ENCODE measurements at places on chromosomes 1 and 21.

DNA sequence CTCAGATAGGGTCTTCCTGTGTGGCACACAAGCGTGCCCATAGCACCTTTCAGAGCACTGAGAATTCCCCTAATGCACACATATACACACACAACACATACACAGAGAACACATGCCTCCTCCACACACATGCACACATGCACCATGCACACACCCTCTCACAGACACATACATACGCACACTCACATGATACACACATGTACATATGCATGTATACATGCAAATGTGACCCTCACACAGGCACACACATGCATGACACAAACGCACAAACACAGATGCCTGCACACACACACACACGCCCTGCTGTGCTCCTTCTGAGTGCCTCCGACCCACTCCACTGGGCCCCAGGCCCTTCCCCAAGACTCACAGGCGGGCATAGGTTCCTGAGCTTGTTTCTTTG is 251.0 kb downstream of the PTPRU start:
- no peak for DNase-seq

GRCh38 chr1:222326006-222326709 is 221.7 kb downstream of the HHIPL2 start:
- no peak for DNase-seq

- DNase-seq, result no peak
Observed at GRCh38 chr1:238552271-238552670, 661.5 kb upstream of the ZP4 start.

GRCh38 chr1:202146993-202147392 is 2.5 kb upstream of the ARL8A start:
- DNase-seq, result no peak

- no peak for DNase-seq
Observed at GRCh38 chr1:100573960-100574359, 36.0 kb downstream of the GPR88 start.

DNA sequence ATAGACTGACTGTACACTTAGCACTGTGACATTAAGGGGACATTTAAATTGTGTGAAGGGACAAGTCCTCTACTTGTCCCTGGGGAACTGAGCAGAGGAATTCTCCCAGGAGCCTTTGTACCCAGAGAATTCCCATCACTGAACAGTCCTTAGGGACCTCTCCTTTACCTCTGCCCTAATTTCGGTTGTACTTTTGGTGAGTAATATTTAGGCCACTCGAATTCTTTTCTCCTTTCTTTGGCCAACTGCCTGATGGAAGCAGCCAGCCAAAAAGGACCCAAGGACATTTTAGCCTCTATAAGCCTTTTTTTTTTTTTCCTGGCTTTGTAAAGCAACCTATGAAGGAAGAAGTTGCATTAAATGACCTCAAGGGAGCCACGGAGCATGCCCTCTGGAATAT is 71.5 kb downstream of the NR5A2 start:
- DNase-seq, result no peak

- DNase-seq, result no peak
Observed at GRCh38 chr1:1788646-1789431, 10.6 kb upstream of the NADK start.

DNA sequence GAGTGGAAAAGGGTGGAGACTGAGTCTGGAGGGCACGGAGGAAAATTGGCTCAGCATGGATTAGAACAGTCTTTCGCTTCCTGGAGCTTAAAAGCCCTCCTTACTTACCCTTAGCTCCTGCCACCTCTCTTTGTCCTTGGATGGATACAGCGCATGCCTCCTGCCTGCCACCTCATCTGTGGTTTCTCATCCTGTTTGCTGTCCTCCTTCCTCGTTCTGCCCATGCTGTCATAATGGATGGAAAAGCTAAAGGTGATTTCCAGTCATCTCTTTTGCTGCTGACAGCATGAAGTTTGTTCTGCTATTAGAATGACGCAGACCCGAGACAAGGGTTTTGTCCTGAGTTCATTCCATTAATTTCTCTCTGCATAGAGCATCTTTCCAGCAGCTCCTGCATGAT is 425.9 kb downstream of the KIF26B start:
- DNase-seq, result no peak

DNA sequence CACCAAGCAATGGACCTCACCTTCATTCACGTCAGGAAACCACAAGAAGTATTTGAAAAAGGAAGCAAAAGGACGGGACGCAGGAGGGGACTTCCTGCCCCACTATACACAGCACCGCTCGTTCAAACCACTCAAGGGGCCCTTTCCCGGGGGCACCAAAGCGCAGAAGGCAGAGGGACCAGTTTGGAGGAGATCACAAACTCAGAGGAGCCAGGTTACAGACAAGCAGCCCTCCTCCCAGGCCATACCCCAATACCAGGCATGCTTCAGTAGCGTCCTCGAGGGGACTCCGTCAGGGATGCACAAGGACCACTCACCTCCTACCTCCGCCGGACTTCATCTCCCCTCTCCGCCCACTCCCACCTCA is 685 bp downstream of the CRTC2 start:
- DNase-seq, result no peak

All from stromal cell of bone marrow (primary cell).